ENCODE measurements at places on chromosomes 6 and 20. TPM values are rescaled to one million over a fixed set of nuclear protein-coding genes. Genes with fewer than 3 reads are reported as not detected.

Gene FKBP1A
- 193 TPM for total RNA-seq

Gene CDH4
- total RNA-seq = 1.1 TPM

Gene DLK2
- 1.1 TPM for total RNA-seq

Gene NOL7
- total RNA-seq = 60.4 TPM

Gene FAXC
- total RNA-seq = 8.0 TPM

Gene TRPC4AP
- 83.4 TPM for total RNA-seq

Gene SIM1
- 3.8 TPM for total RNA-seq

Gene ME1
- 83.6 TPM for total RNA-seq

GRCh38 chr6:15658181-15658744, 4.6 kb downstream of the DTNBP1 start:
- DNase-seq = no peak

- DNase-seq = no peak
Measured at GRCh38 chr6:85756982-85757381, 114.3 kb upstream of the SYNCRIP start.

- DNase-seq = no peak
Measured at GRCh38 chr6:46895930-46896329, 25.8 kb downstream of the ADGRF5 start.

DNA sequence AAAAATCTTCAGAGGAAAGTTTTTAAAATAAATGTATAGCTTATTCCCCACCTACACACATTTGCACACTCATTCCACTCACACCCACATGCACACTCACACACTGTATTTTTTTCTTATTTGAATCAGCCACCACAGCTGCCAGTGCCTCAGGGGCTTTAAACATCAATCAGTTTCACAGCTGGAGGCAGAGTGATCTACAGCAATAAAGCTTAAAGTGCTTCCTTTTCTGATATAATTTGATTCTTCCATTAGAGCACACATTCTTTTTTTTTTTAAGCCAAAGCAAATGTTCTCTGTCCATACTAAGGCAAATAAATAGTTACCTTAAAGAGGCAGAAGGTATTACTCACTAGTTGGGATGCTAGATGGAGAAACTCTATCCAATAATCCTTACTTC, 498.8 kb upstream of the POU3F2 start:
- DNase-seq = no peak

DNA sequence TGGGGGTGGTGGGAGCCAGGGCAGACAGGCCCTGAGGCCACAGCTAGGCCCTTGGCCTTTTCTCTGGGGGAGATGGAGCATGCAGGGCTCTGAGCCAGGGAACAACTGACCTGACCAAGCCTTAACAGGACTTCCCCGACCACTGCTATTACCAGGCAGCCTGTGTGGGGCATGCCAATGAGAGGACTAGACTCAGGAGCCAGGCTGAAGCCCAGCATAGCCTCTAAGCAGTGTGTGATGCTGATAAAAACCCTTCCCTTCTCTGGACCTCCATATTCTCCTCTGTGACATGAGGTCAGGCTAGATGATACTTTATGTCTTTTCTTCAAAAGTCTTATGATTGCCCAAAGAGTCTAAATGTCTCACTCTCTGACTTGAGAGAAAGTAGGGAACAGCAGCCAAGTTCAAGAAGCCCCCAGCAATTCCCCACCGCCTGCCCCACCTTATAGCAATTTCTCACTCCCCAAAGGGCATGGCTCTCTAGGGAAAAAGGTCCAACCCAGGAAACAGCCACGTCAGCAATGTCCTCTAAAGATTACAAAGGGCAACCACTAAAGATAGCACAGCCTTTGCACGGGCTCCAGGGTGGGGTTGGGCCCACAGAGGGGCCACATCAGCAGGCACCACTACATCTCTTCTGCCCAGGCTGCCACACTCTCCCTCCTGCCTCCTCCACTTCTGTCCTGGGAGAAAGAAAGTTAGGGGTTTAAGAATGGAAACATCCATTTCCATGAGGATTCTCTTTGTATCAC, 71.3 kb downstream of the TRERF1 start:
- no peak for DNase-seq

- DNase-seq = no peak
Measured at GRCh38 chr20:50977066-50978021, 18.7 kb downstream of the MOCS3 start.

GRCh38 chr6:133621751-133622150, 267.2 kb upstream of the TCF21 start:
- no peak for DNase-seq

GRCh38 chr6:35426074-35426473, 26.1 kb upstream of the FANCE start:
- no peak for DNase-seq

DNA sequence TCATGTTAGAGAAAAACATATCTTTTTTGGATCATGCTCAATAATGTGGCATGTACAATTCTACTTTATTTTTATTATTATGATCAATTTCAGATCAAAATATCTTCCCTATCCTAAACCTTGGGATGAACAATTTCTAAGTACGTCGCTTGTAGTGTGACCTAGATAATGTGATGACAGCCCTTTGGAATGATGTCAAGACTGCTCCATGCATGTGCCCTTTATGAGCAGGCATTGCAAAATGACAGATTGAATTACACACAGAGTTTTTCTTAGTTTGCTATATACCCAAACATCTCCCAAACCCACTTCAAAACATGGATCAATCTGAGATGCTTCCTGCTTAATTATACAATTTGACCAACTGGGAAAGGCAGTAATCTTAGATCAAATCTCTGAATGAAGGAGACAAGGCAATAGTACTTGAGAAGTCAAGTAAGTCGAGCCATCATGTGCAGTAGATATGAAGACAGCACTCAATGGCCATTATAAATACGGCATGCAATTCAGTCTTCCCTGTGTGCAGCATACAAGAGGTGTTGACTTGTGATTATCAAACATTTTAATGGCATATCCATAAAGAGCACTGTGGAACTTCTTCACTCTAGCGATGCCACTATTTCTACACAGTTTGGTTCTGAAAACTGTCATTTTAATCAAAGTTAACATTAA, 294.8 kb downstream of the RNF144B start:
- DNase-seq = no peak

DNA sequence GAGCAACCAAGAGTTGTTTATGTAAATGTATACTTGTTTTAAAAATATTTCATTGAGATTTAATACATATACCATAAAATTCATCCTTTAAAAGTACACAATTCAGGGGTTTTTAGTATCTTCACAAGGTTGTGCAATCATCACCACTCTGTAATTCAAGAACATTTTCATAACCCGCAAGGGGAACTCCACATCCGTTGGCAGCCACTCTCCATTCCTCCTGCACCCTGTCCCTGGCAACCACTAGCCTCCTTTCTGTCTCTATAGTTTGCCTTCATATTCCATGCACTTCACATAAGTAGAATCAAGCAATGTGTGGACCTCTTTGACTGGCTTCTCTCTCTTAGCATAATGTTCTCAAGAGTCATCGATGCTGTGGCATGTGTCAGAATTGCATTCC, 104.2 kb upstream of the PDE10A start:
- DNase-seq = no peak
